HS-5 (cell line): ENCODE measurements at places on chromosomes 2 and 18.

GRCh38 chr2:73992036-73992435 lies 7.3 kb downstream of the TET3 start:
- no peak for DNase-seq

DNA sequence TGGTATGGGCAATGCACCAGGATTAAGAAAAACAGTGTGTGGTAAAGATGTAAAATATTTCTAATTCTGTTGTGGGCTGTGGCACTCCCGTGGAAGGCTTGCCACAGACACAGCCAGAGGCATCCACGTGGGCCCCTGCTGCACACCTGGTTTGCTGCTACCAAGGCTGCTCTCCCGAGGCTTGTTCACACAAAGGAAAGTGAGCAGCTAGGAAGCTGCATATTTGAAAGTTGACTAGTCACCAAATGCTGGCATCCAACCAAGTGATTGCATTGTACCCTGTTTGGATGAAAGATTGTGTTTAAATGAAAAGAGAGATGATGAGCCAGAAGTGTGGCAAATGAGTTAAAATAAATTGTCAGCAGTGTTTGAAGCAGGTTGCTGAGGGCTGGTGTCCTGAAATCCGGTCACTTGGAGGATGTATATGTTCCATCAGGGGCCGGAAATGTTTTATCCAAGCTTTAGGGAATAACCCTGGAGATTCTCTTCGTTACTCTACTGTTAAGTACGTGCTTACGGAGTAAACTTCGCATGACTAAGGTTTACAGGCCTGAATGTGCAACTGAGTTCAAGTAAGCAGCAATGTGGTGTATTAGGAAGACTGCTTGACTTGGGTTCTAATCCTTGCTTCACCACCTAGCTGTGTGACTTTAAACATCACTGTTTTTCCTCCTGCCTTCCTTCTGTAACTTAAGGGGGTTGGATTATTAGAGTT lies 86.1 kb downstream of the MSH2 start:
- DNase-seq = peak; percentile 71

DNA sequence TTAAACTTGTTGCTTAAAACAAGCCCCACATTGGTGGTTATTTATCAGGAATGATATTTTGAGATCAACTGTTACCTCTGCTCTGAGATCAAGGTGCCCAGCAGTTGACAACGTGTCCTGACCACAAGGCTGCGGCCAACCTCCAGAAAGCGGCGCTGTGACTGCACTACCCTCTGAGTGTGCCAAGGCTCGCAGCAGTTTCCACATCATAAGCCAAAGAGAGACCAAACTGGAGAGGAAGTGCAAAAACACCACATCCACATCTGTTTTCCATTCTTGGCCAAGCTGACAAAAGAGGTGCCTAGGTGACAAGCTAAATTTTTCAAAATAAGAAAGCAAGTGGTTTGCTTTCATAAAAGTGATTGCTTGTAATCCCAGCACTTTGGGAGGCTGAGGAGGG lies 410.8 kb upstream of the POU3F3 start:
- DNase-seq = no peak

DNA sequence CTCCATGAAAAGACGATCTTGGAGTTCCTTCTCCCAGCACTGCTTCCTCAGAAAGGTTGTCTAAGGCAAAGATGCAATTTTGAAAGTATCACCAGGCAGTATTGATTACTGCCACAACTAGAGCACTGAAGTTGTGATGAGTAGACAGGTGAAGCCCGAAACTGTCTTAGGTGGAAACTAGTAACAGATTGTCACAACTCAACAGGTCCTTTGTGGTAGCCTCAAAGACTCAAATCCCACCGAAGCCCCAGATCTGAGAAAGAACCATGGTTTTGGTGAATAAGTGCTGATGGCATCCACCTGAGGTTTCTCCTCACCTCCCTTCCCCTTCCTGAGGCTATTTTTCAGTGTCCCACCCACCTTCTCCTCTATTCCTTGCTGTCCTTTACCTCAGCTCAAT lies 248.0 kb downstream of the DSEL start:
- DNase-seq = no peak

- no peak for DNase-seq
These were observed 102.6 kb downstream of the MYO5B start for GRCh38 chr18:50092245-50092805.

GRCh38 chr2:221112744-221113143 lies 459.4 kb downstream of the EPHA4 start:
- no peak for DNase-seq

DNA sequence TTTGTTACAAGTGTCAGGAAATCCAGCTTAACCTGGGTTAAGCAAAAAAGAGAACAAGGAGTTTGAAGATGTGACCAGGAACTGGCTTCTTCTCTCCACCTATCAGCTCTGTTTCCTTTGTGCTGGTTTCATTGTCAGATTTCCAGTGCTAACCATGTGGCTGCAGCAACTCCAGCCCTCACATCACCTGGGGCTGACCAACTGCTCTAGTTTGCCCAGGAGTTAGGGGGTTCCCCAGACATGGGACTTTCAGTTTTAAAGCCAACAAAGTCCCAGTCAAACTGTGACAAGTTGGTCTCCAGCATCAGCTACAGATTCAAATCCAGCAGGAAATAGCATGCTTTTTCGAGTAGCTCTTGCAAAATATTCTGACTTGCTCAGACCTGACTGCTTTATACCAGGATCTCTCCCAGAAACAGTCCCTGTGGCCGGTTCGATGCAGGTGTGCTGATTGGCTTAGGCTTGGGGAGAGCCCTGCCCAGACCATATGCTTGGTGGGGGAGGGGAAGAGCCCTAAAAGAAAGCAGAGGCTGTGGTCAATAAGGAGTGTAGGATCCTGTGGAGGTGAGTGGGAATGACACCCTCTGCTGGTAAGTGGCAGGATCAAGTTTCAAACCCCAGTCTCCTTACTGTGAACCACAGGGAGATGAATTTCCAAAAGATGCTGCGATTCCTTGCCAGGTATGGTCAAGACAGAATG lies 49.5 kb downstream of the KCNE4 start:
- no peak for DNase-seq

DNA sequence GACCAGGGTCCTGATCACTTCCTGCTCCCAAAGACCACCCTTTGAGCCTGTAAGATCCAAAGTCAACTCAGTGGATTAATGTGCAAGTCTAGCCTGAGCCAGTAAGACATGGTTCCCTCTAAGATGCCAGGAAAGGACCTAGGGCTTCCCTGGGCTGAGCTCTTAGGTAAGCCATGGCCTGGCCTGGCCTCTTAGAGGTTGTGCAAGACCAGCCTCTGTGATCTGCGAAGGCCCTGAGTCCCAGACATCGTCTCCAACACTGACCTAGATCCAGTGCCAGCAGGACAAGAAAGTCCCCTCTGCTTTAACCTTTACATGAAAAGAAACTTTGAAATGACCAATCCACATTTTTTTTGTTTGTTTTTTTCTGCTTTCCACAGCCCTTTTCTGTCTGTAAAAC lies 73.6 kb upstream of the CYP1B1 start:
- DNase-seq = no peak

DNA sequence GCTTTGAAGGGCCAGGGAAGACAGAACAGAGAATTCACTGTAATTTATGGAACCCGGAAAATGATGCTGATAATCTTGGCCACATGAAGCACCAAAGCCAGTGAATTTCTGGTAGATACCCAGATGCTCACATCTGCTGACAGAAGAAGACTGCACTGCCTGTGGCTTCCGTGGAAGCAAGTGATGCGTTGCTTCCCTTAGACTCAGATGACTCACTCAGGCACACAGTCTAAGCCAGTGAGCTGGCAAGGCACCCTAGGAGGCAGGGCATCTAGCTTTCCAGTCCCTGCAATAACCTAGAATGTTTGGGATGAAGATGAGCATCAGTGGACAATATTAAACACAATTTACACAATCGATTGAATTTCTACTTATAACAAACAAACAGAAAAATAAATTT lies 284.7 kb downstream of the CMPK2 start:
- DNase-seq = no peak

- no peak for DNase-seq
These were observed 49.1 kb upstream of the OTX1 start for GRCh38 chr2:63001576-63001975.

DNA sequence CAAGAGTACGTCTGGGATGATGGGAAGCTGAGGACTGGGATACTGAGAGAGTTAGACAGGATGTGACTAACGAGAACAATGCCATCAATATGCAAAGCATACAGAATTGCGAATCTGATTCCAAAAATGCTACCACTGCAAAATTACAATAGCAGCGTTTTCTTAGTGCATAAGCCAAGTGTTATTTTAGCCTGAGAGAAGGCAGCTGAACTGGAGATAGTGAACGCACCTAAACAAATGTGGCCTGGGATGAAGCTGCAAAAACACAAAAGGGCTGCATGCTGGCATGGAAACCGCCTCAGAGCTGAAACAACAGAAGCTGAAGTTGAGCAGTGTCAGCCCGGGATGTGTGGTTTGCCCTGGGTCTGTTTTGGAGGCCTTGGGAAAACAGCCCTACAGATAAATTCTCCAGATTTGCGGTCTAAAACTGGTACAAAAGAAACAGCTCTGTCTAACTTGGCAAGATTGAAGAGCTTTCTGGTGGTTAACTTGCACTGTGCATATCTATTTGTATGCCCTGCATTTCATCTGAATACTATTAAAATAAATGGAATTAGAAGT lies 45.5 kb downstream of the LYPD6 start:
- no peak for DNase-seq

- no peak for DNase-seq
These were observed 361.5 kb downstream of the LPIN1 start for GRCh38 chr2:12107939-12108338.

- DNase-seq = no peak
These were observed 6.0 kb downstream of the HOXD3 start for GRCh38 chr2:176162911-176163671.
